ENCODE measurements at places on chromosomes 3 and 15.
A peak's percentile ranks its signal among the peaks of the same experiment; 100 is the strongest.

DNA sequence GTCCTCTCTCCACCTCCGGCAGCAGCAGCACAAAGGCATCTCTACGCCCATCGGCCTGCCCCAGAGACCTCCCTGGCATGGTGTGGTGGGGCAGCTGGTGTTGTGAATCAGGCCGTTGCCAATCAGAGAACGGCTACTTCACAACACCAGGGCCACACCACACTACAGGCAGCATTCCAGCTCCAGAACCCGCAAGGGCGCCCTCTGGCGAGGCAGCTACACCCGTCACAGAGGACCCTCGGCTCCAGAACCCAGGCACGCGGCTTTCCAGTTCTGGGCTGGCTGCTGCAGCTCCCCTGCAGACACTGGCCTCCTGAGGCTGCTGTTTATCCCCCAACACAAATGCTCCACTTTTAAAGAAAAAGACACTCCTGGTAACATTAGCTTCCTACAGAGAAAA lies 127.5 kb upstream of the TOPAZ1 start:
- peak; percentile 18 for DNase-seq

GRCh38 chr15:52220937-52221660 lies 29.9 kb upstream of the GNB5 start:
- no peak for DNase-seq

- no peak for DNase-seq
These were observed 760.4 kb upstream of the SEMA6D start for GRCh38 chr15:46956881-46957280.

DNA sequence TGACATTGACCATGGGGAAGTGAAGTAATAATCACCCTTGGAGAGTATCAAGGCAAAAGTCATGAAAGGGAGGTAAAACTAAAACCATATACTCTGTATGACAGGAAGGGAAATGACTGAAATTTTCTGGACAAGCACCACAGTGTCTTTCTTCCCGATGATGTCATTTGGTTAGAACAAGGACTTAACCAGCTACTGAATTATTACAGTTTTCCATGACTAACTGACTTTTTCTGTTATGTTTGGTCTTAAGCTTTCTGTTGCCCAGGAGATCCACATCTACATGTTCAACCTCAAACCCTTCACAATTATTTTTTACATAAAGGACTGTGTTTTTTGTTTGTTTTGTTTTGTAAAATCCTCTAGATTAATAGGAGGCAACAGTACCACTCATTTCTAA lies 191.9 kb upstream of the IL12A start:
- peak; percentile 87 for DNase-seq

DNA sequence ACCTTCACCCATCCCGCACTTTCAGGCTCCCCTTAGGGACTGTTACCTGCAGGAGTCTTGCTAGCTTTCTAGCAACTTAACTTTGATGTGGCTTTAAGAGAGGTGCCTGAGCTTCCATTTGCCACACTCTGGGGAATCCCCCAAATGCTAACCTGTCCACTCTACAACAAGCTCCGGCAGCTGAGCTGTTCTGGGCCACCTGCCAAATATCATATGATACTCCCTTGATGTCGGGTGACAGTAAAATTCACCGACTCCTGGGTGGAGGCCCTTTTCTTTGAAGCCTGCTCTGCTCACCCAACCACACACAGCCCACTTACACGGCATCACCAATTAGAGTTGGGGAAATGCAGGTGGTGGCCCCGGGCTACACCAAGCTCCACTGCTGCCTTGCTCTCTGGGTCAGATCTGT lies 38.0 kb upstream of the XCR1 start:
- DNase-seq = no peak

DNA sequence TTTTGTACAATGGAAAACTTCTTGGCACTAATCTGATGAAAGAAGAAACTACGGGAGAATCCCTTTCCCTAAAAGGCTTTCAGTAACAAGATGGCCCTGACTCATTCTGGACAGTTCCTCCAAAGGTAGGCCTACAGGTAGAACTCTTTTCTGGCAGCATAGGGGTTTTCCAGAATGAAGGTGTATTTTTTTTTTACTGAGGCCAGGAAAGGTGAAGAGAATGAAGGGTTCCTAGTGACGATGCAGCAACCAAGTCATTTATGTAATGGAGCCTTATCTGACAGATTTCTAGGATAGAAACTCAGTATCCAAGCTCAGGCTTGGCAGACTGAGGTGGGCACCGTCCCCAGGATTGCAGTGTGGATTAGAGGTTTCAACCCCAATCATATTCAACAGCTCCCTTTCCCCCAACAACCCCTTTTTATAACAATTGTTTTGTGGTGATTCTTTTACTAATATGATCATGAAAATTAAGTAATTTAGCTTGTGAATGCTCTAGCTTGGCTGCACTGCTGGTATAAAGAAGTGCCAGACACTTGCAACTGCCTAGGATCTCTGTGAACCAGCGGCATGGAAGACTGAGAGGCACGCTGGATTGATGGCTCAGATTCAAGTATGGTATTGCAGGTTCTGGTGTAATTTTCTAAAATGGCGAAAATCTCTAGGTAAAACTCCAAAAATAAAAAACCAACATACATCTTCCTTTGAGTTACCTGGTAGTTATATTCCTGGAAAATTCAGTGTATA lies 8.7 kb upstream of the TRIM69 start:
- no peak for DNase-seq

GRCh38 chr15:55035749-55036148 lies 161.0 kb downstream of the RSL24D1 start:
- DNase-seq = no peak

- no peak for DNase-seq
These were observed 174.4 kb upstream of the LINGO1 start for GRCh38 chr15:77807115-77807514.

- peak; percentile 47 for DNase-seq
These were observed 609 bp downstream of the GOLGA8A start for GRCh38 chr15:34436956-34437442.

DNA sequence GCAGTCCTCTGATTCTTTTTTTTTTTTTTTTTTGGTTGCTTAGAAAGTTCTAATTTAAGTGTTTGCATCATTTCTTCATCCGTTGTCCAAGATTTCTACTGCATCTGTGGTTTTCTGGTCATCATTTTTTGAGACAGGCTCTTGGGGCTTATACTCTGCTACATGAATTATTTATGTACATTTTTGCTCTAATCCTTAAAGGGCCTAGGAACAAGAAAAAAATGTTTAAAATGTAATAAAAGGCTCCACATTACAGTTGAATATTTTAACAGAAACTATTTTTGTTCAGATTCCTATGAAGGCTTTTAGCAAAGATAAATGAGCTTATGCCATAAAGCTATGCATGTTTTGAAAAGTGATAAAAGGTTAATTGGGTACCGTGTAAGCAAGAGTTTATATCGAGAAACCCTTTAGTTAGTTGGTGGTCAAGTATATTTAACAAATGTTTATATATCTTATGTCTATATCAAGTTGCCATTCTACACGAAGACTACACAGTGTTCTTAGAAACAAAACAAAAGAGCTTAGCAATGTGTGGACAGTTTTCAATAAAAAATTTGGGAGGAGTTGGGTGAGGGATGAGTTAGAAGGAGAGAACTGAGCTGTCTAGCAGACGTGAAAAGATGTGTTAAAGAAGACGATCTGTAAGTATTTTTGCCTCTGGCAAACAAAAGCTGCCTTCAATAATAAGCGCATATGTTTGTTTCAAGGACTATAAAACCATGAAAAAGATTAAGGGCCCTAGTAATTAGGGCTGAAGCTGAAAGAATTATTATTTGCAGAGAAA lies 563.6 kb upstream of the NAALADL2 start:
- peak; percentile 81 for DNase-seq

DNA sequence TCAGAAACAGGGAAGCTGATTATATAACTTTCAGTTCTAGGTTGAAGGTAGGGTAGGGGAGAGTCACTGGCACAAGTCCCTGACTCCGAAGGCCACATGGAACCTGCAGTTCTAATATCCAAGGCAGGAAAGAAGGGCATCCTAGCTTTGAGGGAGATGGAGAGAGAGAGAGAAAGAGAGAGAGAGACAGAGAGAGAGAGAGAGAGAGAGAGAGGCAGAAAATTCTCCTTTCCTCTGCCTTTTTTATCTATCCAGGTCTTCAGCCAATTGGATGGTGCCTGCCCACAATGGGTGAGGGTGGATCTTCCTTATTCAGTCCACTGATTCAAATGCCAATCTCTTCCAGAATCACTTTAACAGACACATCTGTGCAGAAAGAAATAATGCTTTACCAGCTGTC lies 35.7 kb upstream of the TMEM45A start:
- DNase-seq = no peak

DNA sequence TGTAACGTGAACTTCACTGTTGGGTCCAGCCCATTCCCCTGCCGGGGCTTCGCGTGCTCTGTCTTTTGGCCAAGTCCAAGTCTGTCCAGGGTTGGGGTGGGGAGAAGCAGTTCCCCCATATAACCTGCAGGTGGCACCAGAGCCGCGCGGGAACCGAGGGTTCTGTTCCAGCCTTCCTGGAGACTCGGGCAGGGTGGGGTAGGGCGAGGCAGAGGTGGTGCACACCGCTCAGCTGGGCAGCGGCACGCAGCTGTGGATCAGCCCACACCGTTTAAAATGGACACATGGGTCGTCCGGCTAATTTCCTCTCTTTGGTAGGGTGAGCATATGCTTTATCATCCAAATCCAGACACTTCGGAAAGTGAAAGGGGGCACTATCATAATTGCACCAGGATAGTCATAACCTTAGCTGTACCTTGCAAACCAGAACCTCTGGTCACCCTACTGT lies 118.1 kb downstream of the TBC1D2B start:
- peak; percentile 63 for DNase-seq

DNA sequence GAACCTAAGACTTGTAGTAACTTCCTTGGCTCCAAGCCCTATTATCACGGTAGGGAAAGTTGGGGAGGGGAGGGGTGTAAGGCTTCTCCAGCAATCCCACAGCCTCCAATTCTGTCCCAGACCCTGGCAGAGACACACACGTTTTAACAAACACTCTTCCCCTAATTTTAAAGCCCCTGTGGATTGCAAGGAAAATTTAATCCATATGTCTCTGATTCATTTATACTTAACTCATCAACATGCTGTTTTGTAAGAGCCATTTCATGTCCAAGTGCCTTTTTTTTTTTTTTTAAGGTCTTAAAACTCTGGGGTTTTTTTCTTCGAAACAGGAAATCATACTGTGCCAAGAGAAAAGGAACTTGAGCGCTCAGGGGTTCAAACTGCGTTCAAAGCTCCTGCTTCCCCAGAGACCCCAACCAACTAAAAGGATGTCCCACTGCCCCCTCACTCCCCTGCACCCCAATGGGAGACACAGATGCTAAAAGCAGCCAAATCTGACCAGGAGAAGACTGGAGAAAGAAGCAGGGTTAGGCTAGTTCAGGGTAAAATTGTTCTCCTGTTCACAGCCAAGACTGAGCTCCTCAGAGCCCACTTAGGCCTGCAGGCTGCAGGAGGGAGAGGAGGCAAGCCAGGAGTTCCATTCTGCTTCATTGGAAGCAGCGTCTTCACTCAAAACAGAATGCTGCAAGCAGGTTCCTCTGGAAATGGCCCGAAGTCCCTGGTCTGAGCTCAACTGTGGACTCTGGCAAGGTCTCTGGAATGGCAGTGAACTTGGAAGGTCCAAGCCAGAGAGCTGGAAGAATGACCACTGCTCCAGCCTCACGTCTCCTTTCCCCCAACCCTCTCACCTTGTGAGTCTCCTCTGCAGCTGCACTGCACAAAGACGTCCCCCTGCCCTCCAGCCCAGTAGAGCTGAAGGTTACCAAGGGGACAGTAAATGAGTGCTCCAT lies 172.5 kb downstream of the NTRK3 start:
- peak; percentile 87 for DNase-seq

DNA sequence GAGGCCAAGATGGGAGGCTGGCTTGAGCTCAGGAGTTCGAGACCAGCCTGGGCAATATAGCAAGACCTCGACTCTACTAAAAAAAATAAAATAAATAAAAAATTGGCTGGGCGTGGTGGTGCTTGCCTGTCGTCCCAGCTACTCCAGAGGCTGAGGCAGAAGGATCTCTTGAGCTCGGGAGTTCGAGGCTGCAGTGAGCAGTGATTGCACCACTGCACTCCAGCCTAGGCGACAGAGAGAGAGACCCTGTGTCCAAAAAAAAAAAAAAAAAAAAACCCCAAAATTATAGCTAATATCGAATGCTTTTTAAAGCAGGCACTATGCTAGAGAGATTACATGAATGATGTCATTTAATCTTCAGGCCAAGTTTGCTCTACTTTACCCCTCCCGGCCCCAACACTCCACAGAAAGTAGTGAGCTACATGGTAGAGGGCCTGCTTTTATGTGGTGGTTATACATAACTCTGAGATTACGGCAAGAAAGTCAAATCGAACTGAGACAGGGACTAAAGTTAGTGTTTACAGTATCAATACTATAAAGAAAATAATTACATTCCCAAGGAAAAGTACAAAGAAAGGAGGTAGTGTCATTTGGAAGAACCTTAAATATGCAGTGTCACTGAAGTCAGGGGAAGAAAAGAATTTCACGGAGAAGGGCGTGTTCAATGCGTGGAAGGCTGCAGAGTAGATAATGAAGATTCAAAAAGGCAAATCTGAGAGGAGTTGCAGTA lies 1.1 kb downstream of the ADPGK start:
- no peak for DNase-seq

- DNase-seq = peak; percentile 90
These were observed 84.8 kb upstream of the FOXB1 start for GRCh38 chr15:59918994-59919951.

GRCh38 chr15:27074179-27074578 lies 103.2 kb downstream of the GABRG3 start:
- no peak for DNase-seq

DNA sequence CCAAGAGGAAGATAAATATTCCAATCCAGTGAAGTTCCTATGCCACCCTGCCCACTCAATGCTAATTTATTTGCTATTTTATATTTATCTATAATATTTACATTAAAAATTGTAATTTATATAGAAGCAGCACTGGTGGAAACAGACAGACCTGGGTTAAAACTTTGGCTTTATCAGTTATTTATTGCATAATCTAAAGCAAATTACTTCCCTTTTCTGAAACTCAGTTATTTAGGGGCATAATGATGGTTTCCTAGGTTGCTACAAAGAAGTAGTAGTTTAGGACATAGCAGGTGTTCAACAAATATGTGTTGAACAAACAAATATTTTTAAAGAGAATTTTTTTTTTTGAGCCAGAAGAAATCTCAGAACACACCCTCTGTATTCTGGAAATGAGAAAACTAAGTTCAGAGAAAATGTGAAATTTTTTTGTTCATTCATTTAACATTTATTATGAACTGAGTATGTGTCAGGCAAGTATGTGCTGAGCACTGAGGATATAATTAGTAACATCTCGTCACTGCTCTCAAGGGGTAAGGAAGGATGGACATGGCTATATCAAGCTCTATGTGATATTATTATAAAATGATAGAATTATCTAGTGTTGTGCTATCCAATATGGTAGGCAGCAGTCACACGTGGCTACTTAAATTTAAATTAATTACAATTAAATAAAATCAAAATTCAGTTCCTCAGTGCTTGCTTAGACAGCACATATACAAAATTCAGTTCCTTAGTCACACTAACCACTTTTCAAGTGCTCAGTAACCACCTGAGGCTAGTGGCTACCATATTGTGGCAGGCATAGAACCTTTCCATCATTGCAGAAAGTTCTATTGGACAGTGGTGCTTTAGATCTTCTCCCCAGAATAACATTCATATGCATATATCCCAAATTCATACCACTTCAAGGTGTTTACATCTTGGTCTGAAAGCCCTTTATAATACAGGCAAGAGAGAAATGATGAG lies 7.0 kb upstream of the UBE2Q2 start:
- no peak for DNase-seq
